NCI-H526 treated with DMSO at 0.1 percent for 48 hours (cell line): ENCODE measurements at places on chromosomes 3 and 15.

GRCh38 chr15:98580572-98580971 lies 67.8 kb upstream of the IGF1R start:
- DNase-seq: no peak

DNA sequence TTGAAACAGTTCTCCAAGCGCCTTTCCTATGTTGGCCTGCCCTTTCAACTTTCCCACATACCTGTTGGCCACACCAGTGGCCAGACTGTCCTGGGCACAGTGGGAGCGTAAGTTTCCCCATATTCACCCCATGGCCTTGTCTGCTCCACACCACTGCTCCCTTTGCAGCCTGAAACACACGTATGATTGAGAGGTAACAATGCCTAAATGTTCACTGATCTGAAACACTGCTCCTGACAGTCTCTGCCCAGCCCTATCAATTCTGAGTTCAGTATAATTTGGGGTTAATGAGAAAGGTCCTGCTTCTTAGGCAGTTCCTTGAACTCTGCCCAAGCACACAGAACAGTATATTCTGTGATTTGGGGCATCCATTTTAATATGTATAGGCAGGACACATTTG lies 52.2 kb downstream of the ANXA2 start:
- DNase-seq: no peak

GRCh38 chr3:186208296-186208989 lies 99.6 kb upstream of the ETV5 start:
- no peak for DNase-seq

- no peak for DNase-seq
Observed at GRCh38 chr3:58084166-58084565, 75.9 kb downstream of the FLNB start.

DNA sequence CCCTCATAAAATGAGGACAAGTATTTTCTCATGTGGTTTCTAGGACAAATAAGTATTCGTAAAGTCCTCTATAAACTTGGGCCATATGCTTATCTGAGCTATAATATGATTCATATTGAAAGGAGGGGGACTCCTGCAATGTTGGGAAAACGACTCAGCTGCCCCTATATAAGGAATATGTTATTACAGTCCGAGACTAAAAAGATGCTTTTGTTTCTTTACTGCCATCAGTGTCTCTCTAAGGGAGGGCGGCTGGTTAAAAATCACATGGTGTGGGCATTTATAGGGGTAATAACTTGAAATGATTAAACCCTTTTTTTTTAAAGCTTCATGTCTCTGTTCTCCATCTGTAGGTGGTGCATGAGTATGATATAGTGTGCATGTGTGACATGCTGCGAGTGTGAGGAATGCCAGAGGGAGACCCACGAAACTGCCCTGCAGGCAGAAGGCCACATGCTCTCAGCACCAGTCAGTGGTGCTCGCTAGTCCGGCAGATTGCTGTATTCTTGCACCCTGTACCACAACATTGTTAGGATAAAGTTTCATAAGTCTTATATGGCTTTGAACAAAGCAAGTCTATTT lies 256.0 kb upstream of the CTDSPL start:
- no peak for DNase-seq

- DNase-seq: no peak
Observed at GRCh38 chr3:124817079-124817478, 70.1 kb downstream of the ITGB5 start.

- DNase-seq: no peak
Observed at GRCh38 chr3:169591159-169591951, 72.2 kb downstream of the MECOM start.

DNA sequence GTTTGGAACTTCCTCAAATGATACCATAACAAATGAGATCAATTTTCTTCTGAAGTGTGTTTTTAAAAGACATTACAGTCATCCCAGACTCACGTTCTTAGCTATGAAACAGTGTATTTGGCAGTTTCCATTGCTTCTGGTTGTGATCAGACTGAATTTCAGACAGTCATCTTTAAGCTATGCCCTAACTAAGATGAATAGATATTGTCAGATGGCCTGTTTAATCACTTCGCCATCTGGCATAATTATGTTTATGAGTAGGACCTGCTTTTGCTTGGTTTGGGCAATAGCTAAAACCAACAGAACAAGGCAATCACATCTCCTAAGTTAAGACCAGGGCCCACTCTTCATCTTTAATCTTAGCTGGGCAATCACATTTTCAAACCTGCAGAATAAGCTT lies 313.1 kb downstream of the SV2B start:
- DNase-seq: no peak

DNA sequence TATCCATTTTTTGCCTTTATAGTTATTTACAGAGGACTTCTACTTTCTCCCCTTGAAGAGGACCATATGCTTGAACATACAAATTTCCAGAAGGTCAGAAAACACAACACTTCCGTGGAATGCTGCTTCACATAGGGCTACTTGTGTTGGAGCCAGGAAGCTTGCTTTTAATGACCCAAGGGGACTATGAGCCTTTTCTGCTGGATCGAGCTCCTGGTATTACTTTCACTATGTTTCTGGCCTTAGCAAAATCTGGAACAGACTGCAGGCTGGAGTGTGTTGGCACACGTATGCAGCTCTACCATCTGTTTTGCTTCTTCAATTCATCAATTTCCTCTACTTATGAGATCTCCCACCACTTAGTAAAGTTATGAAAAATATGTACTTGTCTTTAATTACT lies 69.3 kb upstream of the CBLB start:
- DNase-seq: no peak

GRCh38 chr3:66904831-66905493 lies 93.1 kb upstream of the KBTBD8 start:
- DNase-seq: peak; percentile 5

DNA sequence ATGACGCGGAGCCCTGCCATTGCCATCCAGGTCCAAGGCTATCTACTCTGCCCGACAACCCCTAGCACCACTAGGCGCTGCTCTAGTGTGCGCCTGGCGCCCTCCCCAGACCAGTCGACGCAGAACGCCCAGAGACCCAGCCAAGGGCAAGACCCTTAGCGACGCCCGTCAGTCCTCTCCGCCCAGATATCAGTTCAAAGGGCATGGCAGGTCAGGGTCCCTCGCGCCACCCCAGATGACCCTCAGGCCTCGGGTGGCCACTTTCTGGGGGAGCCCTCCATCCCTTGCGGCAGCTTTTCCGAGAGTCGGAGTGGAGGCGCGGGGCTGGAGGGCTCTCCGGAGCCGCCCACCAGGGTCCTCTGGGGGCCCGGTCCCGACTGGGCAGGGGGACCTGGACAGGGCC lies 371 bp upstream of the CLSTN2 start:
- DNase-seq: peak; percentile 93

GRCh38 chr3:9779721-9780457 lies 10.1 kb upstream of the CAMK1 start:
- DNase-seq: no peak

DNA sequence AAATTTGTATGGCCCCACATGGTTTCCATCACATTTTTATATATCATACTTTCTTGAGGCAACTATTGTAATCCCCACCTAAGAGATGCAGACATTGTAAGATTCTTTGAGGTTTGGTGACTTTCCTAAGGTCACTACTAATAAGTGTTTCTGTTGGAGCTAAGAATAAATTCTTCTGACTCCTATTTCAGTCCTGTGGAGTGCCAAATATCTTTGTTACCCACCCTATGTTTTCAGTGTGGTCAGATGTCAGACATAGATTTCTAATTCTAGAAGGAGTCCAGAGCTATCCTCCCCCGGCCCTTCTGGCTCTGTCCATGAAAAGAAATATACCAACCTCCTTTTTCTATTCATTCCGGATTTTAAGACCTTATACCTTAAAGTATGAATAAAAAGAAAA lies 46.2 kb upstream of the FILIP1L start:
- no peak for DNase-seq

- DNase-seq: no peak
Observed at GRCh38 chr15:100696452-100696851, 94.1 kb downstream of the ASB7 start.

GRCh38 chr3:89256882-89257281 lies 149.5 kb downstream of the EPHA3 start:
- no peak for DNase-seq

- no peak for DNase-seq
Observed at GRCh38 chr3:123296261-123296660, 94.5 kb downstream of the SEC22A start.

DNA sequence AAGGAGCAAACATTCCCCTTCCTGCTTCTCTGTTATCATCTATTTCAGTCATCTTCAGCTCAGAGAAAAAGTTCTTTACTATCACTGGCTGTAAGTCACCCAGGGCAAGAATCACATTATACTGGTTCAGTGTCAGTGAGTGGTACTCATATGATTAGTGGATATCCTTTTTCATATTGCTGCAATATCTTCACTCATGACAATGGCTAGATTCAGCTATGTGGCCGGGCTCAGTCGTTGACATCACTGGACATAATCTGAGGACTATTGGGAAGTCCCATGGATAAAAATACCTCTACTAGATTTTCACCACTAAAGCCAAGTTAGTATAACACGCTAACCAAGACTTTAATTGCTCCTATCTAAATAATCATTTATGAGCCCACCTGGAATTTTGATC lies 91.3 kb upstream of the UBE2E2 start:
- DNase-seq: no peak

DNA sequence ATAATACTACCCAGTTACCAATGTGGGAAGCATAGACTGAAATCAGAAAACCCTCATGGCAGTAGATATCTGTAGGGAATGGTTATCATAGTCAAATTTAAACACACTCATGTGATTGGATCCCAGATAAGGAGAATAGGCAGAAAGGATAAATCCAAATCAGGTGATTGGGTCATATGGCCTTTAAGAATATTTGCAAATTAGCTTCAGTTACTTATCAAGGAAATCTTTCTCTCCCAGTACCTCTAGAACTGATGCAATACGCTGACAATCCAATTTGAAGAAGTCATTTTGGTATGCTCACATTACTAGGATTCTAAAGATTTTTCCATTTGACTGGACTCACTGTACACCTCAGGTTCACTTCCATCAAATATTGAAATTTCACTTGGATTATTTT lies 87.7 kb upstream of the MNS1 start:
- DNase-seq: no peak

GRCh38 chr15:75599401-75599800 lies 20.3 kb upstream of the PTPN9 start:
- DNase-seq: no peak

DNA sequence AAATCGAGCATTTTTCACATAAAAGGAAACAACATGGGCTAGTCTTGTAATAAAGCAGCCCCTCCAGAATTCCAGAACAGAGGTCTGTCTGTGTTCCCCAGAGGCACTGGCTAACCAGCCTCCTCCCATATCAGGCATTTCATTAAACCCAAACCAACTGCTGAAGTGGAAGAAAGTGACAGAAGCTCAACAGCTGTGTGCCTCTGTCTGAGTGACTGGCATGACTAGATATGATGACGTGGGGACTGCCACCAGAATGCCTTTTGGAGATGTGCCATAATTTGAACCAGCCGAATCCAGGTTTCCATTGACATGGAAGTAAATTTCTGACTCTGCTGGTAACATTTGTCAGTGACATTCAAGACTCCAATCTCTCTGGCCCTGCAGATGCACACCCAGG lies 8.7 kb downstream of the LIMD1 start:
- DNase-seq: no peak

DNA sequence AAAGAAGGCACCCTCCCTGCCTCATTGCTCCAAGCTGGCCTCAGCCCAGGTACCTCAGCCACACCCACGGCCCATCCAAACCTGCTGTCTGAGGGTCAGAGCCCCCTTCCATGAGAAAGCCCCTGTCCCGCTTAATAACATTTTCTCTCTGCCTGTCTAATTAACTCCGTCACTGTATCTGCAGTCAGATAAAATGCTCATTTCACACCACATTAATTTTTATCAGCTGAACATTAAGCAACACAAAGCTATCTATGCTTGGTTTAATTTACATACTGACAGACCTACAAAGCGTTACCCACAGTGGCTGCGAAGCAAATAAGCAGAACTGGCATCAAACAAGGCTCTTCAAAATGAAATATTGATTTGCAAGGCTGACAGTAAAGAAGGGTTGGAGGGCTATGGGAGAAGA lies 309.8 kb upstream of the ICE2 start:
- peak; percentile 71 for DNase-seq

GRCh38 chr15:98067339-98067738 lies 106.8 kb downstream of the ARRDC4 start:
- no peak for DNase-seq

- peak; percentile 76 for DNase-seq
Observed at GRCh38 chr3:179933914-179934313, 102.8 kb downstream of the PEX5L start.

DNA sequence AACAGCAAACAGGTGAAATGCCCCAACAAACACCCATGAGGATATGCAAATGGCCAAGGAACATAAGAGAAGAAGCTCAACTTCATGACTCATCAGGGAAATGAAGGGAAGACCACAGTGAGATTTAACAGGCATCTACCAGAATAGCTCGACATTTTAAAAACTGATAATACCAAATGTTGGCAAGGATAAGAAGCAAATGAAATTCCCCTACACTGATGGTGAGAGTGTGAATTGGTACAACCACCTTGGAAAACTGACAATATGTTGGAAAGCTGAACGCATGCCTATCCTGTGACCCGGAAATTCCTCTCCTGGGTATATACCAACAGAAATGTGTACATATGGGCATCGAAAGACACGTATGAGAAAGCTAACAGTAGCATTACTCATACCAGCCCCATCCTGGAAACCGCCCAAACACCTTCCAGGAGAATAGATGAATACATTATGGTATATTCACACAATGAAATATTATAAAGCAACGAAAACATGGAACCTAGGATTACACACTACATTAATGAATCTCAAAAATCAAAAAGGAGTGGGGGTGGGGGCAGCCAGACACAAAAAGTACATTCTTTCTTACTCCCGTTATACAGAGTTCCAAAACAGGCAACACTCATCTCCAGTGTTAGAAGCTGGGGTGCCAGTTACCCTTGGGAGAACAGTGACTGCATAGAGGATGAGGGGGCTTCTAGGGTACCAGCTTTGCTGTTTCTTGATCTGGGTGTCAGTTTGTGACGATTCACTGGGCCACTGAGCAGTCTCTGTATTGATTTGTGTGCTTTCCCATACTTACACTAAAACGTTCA lies 16.9 kb downstream of the RFTN1 start:
- DNase-seq: no peak

DNA sequence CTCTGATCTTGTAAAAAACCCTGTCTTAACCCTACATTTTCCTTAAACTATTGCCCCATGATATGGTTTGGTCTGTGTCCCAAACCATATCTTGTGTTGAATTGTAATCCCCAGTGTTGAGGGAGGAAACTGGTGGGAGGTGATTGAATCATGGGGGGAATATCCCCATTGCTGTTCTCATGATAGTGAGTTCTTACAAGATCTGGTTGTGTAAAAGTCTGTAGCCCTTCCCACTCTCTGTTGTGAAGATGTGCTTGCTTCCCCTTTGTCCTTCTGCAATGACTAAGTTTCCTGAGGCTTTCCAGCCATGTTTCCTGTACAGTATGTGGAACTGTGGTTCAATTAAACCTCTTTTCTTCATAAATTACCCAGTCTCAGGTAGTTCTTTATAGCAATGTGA lies 881.4 kb downstream of the DIPK2A start:
- no peak for DNase-seq

GRCh38 chr3:195865752-195866151 lies 42.6 kb downstream of the TNK2 start:
- no peak for DNase-seq
